ENCODE measurements at places on chromosomes 6 and 20.
A peak's percentile ranks its signal among the peaks of the same experiment; 100 is the strongest.

DNA sequence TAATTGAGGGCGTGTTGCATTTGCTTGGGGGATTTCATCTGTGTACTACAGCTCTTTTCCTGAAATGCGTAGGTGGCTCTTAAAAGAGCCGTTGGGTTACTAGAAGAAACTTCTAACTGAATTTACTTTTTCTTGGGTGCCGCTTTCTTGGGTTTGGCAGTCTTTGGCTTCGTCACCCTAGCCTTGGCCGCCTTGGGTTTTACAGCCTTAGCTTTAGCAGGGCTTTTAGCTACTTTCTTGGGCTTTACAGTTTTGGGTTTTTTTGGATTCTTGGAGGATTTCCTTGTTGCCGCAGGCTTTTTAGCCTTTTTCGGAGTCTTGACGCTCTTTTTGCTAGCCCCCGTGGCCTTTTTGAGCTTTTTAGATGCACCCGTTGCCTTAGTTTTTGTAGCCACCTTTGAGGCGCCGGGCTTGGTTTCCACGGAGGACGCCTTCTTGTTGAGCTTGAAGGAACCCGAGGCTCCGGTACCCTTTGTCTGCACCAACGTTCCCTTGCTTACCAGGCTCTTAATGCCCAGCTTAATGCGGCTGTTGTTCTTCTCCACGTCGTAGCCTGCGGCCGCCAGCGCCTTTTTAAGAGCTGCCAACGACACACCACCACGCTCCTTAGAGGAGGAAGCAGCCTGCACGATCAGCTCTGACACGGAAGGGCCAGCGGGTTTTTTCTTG, 54.5 kb downstream of the TRIM38 start:
- DNase-seq, result no peak

DNA sequence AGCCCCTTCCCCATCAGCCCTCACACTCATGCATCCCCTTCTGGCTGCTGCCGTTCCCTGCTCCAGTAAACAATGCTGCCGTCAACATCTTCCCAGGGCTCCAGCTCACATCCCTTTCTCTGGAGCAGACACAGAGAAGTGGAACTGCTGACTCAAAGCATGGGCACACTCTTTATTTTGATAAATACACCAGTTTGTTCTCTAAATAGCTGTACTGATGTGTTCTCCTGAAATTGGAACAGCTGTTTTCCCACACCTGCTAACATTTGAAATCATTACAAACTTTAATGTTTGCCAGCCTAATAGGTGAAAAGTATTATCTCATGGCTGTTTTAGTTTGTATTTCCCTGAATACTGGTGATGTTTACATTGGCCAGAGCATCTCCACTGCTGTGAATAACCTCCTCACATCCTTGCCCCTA, 102.1 kb upstream of the NXT1 start:
- DNase-seq, result no peak

- no peak for DNase-seq
These were observed 103.8 kb downstream of the TMEM242 start for GRCh38 chr6:157219201-157220200.

GRCh38 chr6:106620931-106621672, 8.2 kb downstream of the RTN4IP1 start:
- DNase-seq, result no peak

DNA sequence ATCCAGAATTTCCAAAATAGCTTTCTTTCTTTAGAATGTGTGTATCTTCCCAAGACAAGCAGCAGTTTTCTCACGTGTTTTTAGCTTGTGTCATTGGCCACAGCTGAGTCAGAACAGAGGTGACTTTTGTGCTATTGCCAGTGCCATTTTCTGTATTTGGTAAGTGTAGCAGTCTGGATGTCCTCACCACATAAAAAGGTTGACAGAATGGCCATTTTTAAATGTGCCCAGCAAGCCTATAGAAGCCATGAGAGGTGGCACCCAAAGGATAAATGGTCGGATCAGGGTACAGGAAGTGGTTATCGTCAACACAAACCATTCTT, 269.5 kb upstream of the HSF2 start:
- no peak for DNase-seq

DNA sequence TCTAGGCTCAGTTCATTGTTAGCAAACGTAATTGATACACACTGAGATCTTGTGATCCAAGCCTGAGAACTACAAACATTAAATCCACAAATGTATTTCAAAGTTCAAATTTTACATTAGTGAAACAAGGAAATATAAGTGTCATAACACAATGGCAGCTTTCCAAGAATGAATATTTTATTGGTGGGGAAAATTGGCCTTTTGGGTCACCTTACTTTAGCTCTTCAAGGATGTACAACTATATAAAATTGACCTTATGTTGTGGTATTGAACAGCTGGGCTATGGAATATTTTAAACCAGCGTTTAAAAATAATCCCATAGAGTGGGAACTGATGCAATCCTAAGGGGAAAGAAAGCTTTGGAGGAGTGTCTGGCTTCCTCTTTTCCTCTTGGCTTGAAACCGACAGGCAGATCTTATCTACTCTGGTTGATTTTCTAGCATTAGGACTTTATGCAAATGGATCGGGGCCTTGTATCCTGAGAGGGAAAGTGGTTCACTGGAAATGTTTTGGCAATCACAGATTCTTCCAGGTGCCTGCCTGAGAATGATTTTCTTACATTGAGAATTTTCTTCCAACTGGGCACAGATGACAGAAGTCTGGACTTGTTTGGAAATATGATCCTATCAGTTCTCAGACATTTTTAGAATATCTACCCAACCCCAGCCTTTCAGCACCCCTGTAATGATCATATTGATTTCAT, 184.8 kb upstream of the ECI2 start:
- DNase-seq, result no peak

- no peak for DNase-seq
These were observed 480.5 kb upstream of the HTR1E start for GRCh38 chr6:86456821-86457220.

DNA sequence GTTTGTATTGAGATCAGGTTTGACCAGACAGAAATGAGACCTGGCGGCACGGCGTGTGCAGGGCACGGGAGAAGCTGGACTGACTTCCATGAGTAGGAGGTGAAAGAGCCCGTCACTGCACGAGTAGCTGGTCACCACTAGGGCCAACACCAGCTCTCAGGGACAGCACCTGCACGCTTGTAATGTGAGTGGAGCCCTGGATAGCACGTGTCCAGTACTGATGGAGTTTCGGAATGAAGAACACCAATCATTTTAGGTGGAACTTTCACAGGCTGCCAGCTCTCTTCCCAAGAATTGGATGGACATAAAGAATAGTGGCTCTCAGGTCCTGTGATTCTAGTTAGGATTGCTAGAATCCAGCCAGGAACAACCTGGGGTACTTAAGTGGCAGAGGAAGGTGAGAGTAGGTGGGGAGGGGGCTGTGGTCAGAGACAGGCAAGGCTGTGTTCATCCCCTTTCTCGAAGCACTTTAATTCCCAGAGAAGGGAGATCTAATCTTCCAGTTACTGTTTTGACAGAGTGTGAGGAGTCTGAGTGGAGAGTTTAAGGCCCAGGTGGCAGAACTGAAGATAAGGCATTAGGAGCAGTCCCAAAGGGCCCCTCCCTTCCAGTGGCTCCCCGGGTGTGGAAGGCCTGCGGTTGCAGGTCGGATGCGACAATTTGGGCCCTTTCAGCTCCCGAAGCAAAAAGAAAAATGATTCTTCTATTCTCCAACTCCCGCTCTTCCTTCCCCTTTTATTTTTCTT, 314.8 kb downstream of the QKI start:
- no peak for DNase-seq

DNA sequence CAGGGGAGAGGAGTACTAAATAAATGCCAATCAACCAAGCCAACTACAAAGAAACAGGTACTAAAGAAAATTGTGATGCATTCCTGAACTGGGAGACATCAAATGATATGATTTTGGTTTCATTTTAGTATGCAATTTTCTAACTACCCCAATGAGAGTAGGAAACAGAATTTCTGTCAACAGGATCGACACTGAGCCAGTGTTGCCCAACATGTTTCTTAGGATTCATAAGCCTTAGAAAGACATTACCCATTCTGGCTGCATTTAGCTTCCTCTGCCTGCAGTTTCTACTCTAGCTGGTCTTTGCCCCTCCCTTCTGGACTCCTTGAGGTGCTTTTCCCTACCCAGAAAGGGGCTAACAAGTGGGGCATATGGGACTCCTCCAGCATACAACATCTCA, 49.8 kb downstream of the KCTD20 start:
- DNase-seq, result no peak

DNA sequence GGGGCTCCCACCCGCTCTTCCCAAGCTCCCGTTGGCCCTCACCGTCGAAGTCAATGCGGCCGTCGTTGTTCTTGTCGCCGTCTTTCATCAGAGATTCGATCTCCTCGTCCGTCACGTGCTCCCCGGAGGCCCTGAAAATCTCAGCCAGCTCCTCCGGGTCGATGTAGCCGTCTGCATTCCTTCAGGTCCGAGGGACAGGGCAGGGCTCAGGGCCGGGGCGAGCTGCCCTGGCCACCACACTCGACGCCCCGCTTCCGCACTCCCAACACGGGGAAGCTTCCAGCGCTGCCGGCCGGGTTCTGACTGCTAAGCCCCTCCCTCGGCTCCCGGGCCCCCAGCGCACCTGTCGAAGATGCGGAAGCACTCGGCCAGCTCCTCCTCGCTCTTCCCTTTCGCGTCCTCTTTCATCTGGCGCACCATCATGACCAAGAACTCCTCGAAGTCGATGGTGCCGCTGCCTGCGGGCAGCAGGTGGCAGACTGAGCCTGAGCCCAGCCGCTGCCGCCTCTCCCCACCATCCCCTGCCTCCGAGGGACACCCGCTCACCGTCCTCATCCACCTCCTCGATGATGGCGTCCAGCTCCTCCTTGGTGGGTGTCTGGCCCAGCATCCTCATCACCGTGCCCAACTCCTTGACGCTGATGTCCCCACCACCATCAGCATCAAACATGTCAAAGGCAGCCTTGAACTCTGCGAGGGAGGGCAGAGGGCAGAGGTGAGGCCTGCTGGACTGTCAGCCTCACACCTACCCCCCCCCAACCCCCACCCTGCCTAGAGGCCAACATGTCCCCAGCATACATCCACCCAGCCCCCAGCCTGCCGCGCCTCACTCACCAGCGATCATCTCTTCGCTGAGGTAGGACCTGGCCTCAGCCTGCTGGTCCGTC, 2.9 kb downstream of the TNNC2 start:
- DNase-seq, result peak; percentile 20

GRCh38 chr20:43397147-43397546, 60.5 kb upstream of the SRSF6 start:
- no peak for DNase-seq

DNA sequence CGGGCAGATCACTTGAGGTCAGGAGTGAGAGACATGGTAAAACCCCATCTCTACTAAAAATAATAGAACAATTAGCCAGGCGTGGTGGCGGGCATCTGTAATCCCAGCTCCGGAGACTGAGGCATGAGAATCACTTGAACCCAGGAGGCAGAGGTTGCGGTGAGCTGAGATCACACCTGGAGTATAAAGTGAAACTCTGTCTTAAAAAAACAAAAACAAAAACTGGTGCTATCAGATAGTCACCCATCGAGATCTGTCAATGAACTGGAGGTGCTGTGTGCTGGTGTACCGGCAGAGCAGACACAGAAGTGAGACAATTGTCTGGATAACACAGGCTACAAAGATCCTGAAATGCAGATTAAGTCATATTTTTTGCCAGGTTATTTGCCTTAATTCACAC, 24.7 kb downstream of the CTCFL start:
- no peak for DNase-seq

Measured in stimulated activated CD4-positive, alpha-beta T cell treated with anti-CD3 and anti-CD28 coated beads, Interleukin-1b, Interleukin-23, amount 100 ng/mL, for 24 hours (primary cell).